ENCODE measurements at places on chromosomes 6 and 20. TPM values are rescaled to one million over a fixed set of nuclear protein-coding genes. Genes with fewer than 3 reads are reported as not detected.

The SLC25A27 gene
- total RNA-seq, result 30.2 TPM

The DAAM2 gene
- 5.3 TPM for total RNA-seq

DNA sequence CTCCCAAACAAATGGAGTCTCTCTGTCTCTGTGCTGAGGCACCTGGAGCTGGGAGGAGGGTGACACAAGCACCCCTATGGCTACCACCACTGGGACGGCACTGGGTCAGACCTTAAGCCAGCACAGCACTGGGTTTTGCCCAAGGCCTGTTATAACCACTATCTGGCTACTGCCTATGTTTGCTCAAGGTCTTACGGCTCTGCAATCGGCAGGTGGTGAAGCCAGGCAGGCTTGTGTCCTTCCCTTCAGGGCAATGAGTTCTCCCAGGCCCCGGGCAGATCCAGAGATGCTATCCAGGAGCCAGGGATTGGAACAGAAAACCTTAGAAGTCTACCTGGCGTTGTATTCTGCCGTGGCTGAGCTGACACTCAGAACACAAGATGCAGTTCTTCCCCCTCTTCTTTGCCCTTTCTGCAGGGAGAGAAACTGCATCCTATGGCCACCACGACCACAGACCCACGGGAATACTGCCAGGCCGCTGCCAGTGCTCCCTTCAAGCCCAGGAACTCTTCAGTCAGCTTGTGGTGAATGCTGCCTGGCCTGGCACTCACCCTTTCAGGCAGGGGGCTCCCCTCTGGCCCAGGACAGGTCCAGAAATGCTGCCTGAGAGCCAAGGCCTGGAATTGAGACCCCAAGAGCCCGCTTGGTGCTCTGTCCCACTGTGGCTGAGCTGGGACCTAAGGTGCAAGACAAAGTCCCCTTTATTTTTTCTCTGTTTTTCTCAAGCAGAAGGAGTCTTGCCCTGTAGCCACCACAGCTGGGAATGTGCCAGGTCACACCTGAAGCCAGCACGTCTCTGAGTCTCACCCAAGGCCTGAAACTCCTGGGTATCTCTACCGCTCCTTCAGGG, 67.0 kb upstream of the FRMD1 start:
- DNase-seq, result no peak

GRCh38 chr6:138638604-138639003, 135.0 kb upstream of the CCDC28A start:
- no peak for DNase-seq

The ATP9A gene
- 242 TPM for total RNA-seq

DNA sequence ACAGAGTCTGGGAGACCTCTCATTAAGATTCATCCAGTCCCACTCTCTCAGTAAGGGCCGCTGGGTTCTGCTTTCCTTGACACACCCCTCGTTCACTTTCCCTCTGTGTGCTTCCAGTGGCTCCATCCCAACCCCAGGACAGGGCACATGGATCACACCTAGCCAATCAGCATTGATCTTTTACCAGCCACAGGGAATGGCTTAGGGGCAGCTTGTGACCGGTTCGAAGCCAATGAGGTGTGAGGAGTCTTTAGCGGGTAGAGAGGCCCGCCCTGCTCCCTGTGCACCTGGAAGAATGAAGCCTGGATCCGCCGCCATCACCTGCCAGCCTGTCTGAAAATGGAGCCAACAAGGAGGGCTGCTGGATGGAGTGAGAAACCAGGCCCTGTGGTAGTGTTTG, 35.2 kb upstream of the OVOL2 start:
- no peak for DNase-seq

DNA sequence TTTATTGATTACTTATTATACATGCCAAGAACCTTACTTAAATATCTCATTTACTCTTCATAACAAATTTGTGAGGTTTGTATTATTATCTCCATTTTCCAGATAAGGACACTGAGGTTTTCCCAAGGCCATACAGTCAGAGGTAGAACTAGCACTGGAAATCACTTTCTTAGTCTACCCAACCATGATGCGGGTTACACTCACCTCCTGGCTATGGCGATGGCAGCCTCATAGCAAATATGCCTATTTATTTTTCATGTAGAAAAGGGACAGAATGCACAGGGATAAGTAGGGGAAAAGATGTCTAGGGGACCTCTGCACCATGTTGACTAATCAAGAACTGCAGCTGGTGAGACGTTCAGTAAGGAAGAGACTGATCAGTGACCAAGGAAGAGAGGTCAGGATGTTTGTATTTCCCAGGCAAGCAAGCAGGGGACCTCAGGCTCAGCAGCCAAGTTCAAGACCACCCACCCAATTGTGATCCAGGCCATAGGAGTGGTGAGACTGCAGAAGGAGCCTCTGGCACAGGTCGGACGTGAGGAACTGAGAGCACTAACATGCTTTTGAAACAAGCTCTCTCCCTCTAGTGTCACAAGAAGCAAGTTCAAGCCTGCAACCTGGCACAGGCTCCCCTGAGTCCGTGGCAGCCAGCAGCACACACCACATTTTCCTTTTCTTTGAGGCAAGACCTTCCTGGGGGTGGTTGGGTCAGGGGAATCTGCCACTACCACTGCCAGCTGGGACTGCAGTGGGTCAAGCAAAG, 97.8 kb downstream of the GMPR start:
- DNase-seq, result no peak

DNA sequence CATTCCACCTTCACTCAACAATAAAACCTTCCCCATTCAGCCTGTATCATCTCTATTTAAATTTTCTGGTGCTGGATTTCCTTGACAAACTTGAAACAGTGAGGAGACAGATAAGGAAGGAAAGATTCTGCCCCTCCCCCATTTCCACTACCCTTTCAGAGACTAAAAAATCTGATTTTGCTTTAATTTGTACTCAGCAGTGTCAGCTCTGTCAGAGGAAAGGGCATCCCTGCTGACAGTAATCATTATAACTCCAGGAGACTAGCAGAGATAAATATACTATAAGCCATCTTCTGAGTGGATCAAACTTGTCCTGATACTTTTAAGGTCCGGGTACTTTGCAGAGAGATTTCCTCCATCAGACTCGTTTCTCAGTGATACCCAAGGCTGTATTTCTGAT, 155.6 kb downstream of the SAMD5 start:
- DNase-seq, result no peak

- no peak for DNase-seq
Observed at GRCh38 chr6:113903666-113904330, 46.7 kb downstream of the MARCKS start.

- no peak for DNase-seq
Observed at GRCh38 chr6:158000530-158001307, 19.1 kb downstream of the SYNJ2 start.

The TRAPPC3L gene
- total RNA-seq, result under 0.01 TPM

The RCAN2 gene
- total RNA-seq, result 15.1 TPM

The ELOVL2 gene
- total RNA-seq, result 55.4 TPM

The SLC22A7 gene
- 0.41 TPM for total RNA-seq

GRCh38 chr6:164554700-164555476, 754.5 kb downstream of the C6orf118 start:
- DNase-seq, result no peak

DNA sequence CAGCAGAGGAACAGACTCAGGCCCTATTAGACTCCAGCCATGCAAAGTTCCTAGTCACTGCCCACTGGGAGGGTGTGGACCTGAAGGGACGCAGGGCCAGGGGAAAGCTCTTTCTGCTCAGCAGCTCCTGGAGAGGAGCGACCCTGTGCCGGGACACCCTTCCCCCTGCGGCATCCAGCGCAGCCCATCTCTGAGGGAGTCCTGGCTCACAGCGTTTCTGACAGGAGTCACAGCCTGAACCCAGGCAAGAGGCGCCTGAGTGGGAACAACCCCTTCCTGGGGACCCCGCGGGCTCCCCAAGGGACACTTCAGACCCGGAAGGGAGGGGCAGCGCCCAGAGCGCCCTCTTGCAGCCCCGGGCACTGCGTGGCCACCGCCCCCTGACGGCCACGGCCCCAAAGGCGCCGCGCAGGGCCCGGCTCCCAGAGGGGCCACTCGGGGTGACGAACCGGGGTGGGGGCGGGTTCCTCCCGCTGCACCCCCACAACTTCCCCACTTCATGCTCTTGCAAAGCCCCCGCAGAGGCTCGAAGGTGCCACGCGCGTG, 862 bp downstream of the UCKL1 start:
- DNase-seq, result peak; percentile 76

The MED20 gene
- 16.7 TPM for total RNA-seq

DNA sequence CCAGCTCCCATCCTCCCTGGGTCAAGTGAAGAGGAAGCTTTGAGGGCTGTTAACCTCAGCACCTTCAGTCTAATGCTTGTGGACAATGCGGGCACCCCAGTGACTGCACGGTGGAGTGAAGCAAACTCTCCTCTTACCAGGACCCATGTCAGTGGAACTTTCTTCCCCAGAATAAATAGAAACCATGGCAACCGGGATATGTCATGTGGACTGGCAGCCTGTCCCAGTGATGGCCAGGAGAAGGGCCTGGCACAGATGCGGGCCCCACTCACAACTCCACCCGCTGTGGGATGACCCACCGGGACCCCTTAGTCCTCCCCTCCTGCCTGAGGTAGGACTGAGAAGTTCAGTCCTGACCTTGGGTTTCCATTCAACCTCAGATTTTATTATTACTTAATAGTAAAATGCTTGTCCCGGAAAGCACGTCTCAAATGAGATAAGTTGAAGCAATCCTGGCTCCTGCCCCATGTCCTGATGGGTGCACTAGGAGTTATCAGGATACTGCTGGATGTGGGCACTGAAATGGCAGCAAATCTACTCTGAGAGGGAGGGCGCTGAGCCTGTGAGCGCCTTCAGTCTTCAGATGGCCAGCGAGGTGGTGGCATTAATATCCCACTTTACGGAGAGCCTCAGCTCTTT, 23.5 kb downstream of the TOX2 start:
- no peak for DNase-seq

DNA sequence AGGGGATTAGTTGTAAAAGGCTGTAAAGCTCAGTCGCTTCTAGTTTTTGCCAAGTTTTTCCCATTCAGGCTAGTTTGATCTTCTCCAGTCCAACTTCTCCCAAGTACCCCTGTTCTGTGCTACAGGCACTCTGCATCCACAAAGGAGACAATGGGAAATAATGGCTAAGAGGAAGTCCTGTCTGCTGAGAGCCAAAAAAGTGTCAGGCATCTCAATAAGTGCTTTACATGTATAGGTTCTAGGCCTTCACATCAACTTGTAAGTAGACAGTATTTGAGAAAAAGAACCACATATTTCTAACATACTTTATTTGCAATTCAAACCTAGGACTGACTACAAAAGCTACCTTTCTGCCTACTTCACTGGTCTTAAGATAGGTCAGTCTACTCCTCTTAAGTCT, 4.9 kb downstream of the HTR1B start:
- no peak for DNase-seq

DNA sequence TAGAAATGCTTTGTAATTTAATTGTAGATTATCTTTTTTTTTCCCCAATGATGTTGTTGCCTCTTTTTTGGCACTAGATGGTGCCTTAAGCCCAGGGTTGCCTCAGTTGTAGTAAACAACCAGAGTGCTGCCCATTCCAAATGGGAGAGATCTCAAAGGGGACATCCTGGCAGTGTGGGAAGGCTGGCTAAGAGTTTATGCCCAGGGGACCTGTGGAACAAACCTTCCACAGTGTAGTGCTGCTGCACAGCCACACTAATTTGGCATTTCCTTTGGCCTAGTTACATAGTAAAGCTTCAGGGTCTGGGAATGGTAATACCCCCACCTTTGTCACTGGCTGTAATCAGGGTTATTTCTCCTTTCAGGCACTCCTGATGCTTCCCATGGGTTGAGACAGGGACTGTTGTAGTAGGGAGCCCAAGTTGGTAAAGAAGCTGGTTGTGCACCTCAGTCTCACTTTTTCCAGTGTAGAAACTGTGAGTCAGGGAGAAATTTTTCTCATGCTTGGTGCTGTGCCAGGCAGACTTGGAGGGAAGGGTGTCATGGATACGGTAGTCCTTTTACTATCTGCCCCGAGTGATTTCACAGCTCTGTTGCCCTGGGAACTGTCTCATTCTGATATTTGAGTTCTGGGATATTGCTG, 177.8 kb upstream of the ECI2 start:
- no peak for DNase-seq

The LY6G6C gene
- total RNA-seq, result not detected

DNA sequence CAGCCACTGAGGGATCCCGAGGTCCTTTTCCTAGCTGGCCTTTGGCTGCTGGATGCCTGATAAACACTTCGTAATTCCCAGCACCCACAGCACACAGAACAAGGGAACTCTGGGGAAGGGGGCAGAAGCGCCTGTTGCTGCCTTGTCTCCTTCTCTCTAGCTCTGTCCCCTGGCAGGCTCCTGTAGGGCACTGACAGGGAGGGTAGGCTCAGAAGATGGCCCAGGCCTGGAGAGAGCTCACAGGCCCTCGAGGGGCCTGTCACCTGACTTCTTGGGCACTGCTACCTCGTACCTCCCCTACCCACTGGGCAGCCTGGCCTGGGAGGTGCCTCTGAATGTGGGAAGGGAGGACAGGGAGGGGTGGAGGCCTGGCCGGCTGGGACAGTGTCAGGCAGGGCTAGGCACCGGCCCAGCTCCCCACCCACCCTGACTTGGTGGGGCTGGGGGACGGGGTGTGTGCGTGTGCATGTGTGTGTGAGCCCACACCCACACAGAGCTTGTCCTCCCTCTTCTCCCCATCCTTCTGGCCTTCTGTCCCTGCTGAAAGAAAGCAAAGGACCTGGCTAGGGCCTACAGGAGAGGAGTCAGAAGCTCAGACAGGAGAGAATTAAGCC, 18.1 kb downstream of the C6orf132 start:
- no peak for DNase-seq

DNA sequence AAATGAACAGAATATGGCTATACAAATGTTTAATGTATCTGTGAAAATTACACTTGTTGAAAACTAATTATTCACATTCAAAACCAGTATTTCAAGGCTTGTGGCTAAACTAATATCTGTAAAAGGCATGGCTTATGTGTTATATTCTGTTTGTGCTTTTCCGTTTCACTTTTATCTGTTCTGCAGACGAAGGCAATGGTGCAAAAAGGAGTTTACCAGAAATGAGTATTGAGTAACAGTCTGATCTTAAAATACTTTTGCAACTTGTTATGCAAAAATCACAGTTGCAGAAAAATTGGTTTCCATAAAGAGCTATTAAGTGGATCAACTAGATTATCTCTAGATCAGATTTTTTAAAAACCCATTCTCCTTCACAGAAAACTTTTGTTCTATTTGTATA, 9.4 kb upstream of the STX11 start:
- DNase-seq, result no peak

DNA sequence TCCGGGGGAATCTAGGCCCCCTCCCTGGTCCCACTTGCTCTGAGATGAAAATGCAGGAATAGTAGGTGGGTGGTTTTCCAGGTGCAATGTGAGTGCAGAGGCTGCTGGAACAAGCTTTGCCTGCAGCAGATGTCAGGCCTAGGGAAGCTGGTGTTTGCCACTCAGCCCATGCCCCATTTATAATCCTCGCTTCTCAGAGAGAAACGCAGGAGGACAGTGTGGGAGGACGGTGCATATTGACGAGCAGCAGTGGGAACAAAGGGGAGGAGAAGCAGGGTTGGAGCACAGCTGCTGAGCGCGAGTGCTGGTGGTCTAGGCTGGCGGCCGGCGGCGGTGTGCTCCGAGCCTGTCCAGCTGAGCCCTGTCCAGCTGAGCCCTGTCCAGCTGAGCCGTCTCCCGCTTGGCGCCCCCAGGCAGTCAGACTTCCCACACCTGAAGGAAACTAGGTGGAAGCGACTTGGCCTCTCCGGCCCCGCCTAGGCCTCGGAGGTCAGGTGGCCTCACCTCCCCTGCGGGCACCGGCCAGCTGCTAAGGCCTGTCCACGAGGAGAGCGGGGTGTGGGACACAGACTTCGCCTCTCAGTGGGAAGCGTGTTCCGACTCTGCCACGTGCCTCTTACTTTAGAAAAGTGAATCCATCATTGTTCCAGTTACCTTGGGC, 49.7 kb upstream of the FRMD1 start:
- DNase-seq, result no peak

The RNF39 gene
- total RNA-seq, result not detected

The RTEL1 gene
- 8.2 TPM for total RNA-seq

The CRISP2 gene
- total RNA-seq, result 0.82 TPM

All from frontal cortex (tissue), 4 donors.